Cortex of kidney (tissue), 1 donor: ENCODE measurements at places on chromosomes 4 and X.

DNA sequence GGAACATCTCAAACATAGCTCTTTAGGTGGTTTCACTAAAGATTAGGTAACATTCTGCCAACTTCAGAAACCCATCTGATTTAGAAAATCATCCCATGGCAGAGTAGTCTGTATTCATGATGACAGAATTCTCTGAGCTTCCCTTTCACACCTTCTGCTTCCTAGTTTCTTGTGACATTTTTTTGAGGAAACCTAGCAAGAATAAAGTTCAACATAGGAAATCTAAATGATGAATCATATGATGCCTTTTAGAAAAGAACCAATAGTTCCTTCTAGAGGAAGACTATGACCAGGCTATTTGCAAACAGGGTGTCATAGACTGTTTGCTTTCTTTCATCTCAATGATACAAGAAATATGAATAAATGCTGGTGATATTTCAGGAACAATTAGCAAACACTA is 49.8 kb upstream of the CAMK2D start:
- DNase-seq = no peak

- no peak for DNase-seq
Measured at GRCh38 chr4:6116696-6117285, 83.6 kb downstream of the JAKMIP1 start.

DNA sequence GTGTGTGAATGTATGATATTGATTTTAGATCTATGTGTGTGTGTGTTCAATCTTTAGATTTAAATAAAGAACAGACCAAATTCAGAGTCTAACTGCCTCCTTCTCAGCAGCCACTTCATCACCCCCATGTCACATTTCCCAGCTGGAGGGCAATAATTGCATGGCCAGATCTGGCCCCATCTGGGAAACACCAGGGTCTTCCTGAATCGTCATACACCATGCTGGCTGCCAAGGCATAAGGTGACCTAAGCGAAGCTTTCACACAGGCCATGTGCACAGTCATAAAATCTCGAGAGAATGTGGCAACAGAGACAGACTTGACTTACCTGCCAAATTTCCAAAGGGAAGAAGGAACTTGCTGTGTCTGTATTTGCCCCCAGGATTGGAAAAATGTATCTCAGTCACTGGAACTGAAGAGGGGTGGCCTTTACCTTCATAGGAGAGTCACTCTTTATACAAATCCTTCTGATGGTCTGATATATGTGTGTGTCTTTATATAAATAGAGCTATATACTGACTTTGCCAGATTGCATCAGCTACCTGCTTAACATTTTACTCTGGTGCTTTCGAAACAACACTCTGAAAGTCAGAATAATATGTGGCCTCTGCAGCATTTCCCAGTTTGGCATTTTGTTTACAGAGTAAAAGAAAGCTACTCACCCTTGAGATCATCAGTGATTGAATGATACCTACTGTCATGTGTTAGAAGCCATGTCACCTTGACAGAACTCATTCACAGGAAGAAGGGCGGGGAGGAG is at the start of gene PLAC1:
Gene PLAC1 (minus strand): TSS at position 470 of the 758 bp plus-strand sequence. CDS start 91,789 bp downstream, outside the sequence.
- no peak for DNase-seq

- no peak for DNase-seq
Measured at GRCh38 chrX:6644411-6644810, 109.5 kb upstream of the VCX3A start.

DNA sequence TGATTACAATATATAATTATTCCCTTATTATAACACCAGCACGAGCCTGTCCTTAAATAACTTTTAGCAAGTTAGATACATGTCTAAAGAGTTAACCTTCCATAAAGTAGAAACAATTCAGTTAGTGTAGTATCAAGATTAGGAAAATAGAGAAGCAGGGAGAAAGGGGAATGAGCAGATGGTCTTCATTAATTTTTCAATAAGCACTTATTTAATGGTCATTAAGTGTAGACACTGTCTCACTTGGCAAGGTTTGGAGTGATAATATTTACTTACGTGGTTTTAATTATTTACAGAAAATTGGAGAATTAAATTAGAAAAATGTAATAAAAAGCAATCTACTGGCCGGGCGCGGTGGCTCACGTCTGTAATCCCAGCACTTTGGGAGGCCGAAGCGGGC is 99.7 kb downstream of the PDS5A start:
- DNase-seq = no peak

DNA sequence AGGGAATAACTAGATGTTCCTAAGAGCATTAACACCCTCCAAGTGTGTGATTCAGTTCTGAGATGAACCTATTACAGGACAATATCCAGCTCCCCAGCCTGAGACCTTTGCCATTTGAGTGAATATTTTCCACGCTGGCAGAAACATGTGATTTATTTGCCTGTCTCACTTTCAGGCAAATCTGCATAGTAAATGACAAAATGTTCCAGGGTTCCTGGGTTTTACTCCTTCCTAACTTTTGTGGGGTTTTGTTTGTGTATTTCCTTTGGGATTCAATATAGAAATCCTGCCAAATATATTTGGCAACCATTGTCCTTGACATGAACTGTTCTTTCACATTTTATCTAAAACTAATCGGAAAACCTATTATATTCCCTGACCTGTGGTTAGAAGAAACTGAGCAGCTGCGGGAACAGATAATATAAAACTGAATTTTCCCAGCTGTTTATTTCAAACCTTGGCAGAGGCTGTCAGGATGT is 12.5 kb downstream of the F8 start:
- DNase-seq = no peak

- no peak for DNase-seq
Measured at GRCh38 chr4:174600391-174600790, 78.1 kb upstream of the HPGD start.

- DNase-seq = no peak
Measured at GRCh38 chr4:40688446-40689095, 58.9 kb upstream of the RBM47 start.
